ENCODE measurements at places on chromosomes 6 and 20.
A peak's percentile ranks its signal among the peaks of the same experiment; 100 is the strongest.

- no peak for DNase-seq
Observed at GRCh38 chr6:154726887-154727286, 6.3 kb upstream of the SCAF8 start.

GRCh38 chr6:146968041-146968760, 236.0 kb upstream of the STXBP5 start:
- no peak for DNase-seq

DNA sequence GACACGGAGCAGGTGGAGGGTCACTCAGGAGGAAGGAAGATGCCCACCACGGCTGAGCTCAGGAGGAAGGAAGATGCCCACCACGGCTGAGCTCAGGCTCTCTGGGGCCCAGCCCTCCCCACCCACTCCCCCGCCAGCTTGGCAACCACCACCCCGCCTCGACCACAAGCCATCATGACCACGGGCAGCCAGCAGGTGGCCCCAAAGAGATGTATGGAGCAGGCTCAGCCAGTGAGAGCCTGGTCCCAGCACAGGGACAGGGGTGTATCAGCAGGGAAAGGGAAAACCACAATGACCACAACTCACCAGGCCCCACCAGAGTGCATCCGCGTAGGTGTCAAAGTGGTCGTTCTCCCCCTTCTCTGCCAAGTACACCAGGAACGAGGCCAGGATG, 30.4 kb downstream of the KCNQ2 start:
- peak; percentile 55 for DNase-seq

DNA sequence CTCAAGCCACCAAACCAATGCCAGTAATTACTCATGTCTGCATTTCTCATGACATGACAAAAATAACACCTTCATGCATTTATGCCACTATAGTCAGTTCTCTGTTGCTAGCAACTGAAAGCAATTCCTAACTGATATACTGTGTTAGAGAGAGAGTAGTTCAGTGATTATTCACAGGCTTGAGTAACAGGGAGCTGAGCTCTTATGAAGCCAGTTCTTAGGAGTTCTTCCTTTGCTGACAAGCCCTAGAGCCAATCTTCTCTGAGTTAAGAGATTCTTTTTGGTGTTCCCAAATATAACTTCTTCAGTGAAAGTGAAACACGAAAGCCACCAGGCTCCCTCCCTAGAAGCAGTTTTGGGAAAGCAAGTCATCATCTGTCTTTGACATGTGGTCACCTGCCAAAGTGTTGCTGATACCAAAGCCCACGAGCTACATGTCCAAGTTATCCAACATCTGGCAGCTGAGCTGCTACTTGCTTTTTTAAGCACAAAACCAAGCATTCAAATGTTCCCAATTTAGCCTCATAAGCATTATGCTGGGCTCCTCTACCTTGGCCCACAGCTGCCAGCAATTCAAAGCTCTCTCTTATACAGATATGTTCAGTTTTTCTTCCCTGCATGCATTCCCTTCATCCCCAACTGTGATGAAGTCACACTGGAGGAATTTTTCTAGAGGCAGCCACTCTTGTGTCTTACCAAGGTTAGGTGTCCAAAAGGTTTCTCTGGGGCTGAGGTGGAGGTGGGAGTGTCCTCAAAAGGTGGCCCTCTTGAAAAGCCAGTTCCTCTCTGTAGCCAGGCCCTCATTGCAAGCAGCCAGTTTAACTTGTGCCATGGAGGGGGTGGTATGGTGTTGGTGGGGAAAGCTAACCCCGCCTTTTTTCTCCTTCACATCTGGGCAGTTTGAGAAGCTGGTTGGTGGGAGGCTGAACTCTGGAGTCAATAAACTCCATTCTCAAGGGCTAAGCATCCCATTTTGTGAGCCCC, 92.7 kb upstream of the ARMC2 start:
- DNase-seq = no peak

- no peak for DNase-seq
Observed at GRCh38 chr20:32957459-32957858, 46.8 kb downstream of the SUN5 start.

GRCh38 chr20:25364879-25365699, 25.5 kb downstream of the ABHD12 start:
- no peak for DNase-seq

DNA sequence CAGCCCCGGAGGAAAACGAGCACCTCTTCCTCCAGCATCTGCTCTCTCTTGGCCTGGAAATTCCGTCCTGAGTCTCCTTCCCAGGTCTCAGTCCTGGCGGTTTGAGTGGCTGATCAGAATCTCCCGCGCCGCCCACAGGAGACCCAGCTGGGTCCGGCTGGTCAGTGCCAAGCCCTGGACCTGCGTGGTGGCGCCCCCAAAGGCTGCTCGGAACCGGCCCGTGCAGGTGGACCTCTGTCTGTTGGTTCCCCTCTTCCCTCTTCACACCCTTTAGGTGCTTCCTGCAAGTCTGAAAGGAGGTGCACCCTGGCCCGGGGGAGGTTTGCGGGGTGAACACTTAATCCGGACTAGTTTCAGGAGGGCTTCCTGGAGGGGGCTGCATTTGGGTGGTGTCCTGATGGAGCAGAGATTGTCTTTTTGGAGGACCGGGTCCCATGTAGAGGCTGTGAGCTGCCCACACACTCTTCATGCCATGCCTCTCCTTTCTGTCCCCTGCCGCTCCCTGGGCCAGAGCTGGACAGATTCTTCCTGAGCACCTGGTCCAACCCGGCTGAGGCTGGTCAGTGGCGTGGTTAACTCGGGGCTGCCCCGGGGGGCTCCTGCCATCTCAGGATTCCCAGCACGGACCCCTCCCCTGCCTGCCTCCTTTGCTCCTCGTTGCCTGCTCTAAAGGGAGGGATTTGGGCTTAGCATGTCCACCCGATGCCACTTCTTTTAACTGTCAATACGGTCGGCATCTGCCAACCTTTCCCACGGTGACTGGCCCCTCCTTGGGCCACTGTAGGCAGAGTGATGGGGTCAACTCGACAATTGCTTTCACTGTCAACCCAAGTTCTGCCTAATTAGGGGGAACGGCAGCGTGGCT, 16.5 kb upstream of the BHLHE23 start:
- DNase-seq = no peak

GRCh38 chr20:19993958-19994669, 23.0 kb upstream of the NAA20 start:
- DNase-seq = no peak

DNA sequence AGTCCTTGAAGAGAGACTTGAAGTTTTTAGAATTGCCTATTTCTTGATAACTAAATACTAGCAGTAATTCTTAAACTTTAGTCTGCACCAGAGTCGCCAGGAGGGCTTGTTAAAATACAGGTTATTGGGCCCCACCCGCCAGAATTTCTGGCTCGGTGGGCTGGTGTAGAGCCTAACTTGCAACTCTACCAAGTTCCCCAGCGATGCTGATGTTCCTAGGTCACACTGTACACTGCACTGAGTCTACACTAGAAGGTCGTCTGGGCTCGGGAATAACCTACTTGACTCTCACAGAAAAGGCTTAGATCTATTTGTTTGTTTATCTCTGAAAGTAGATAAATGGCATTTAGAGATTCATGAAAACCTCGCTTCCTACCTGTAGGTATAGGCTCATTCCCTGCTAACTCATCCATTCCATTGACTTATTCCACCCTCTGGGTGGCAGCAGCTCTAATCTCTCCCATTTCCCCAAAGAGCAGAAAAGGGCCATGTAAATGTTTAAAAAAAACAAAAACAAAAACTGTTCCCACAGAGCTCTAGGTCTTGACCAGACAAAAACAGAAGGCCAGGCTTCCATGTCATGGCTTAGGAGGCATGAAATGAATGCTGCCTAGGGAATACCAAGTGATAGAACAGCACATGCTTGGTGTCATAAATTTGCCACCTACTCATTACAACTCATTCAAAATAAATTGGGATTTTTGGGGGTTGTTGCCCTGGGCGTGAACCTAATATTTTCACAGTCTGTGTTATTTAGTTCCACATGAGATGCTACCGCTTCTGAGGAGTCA, 292.1 kb downstream of the ADGB start:
- DNase-seq = no peak

- DNase-seq = no peak
Observed at GRCh38 chr6:1049170-1049569, 262.7 kb upstream of the FOXQ1 start.

Data from NCI-H1417 (cell line).